Activated CD8-positive, alpha-beta memory T cell treated with anti-CD3 and anti-CD28 coated beads for 4 hours (primary cell): ENCODE measurements at places on chromosomes 16 and 17.
A peak's percentile ranks its signal among the peaks of the same experiment; 100 is the strongest.

GRCh38 chr16:5916711-5917191, 819.2 kb upstream of the EEF2KMT start:
- no peak for DNase-seq

GRCh38 chr16:3135126-3135715, 392 bp downstream of the ZNF213 start:
- no peak for DNase-seq

- DNase-seq, result peak; percentile 24
Measured at GRCh38 chr16:82011199-82011641, at the start of gene SDR42E1. Gene SDR42E1, minus strand, starts transcription at chr16:82011470. Its CDS starts 10,612 bp downstream, at chr16:82000858.

DNA sequence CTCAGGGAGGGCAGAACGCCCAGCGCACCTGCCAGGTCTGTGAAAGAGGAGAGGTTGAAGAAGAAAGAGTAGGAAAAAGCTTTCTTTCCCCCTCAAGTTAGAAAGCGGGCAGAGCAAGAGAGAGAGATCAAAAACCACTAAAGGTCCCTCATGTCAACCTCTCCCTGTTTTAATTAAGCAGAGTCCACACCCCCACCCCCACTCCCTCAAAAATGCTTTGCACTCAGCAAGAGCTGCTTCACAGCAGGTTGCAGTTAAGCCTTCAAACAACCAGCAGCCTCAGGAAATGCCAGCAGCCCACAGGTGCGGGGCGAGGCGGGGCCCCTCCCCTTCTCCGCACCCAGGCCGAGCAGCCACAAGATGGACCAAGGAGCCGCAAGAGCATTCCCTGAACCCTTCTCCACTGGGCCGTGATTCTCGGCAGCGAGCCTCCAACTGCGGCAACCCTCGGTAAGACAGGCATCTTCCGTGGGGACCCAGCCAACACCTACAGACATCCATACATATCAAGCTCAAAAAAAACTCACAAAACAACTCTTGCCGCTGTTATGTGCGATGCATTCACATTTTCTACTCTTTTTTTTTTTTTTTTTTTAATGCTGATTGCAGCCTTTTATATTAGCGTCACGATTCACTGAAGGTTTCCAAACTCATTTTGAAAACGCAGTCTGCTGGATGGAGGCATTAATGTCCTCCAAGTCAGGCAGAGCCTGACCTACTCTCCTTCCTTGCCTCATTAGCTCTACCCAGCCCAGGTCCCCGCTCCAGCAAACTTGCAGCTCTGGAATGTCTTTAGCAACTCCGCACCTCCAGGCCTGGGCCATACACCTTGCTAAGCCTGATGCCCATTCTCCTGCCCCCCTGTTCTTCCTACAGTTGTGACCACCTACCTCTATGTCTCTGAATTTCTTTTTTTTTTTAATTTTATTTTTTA, 66.1 kb downstream of the AXIN2 start:
- no peak for DNase-seq

DNA sequence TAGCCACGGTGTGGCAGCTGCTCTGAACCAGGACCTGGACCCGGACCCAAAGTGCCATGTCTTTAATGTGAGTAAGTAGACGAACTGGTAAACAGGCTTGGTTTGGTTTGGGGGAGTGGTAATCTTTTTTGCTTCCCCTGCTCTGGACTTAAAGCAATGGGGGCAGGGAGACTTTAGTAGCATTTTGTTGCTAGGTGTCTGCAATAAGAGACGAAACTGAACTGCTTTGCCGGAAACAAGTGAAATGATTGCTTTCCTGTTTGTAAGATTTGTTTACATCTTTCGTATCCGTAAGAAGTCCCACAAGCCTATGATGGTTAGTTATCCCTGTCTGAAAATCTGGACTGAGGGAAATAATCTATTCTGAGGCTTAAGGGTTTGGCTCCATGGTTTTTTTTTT, 21.5 kb downstream of the PRCD start:
- no peak for DNase-seq

DNA sequence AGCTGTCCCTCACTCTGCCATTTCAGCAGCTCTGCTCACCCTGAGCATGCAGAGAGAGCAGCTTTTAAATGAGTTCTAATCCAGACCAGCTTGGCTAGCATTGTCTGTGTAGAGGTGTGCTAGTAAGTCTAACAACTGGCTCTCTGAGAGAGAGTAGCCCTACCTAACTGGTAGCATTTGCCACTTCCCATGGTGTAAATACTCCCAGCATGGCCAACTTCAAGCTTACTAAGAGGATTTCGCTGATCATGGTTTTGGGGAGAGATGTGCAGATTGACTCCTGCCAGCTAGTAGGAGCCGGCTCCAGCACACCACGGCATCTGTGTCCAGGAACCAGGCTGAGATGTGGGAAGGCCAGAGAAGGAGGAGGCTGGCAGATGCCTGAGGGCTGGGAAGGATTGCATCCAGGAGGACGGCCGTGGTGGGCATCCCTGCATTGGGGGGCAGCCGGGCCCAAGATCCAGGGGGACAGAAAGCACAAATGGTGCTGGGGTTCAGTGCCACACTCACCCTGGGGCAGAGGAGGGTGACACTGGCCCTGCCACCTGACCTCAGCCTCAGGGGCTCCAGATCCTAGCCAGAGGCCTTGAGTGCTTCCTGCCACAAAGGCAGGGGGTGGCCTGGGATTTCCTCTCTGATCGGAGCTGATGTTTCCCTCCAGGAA, 394.9 kb upstream of the TNRC6C start:
- no peak for DNase-seq

- no peak for DNase-seq
Measured at GRCh38 chr17:50558941-50559614, 1.4 kb upstream of the CACNA1G start.

DNA sequence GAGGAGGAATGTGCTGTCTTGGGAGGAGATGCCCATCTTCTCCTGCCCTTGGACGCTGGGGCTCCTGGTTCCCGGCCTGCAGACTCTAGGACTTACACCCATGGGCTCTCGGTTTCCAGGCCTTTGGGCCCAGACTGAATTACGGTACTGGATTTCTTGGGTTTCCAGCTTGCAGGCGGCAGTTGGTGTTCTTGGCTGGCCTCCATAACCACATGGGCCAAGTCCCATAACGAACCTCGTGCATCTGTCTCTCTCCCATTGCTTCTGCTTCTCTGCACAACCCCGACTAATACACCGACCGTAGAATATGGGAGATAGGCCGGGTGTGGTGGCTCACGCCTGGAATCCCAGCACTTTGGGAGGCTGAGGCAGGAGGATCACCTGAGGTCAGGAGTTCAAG, 162.6 kb downstream of the SDK2 start:
- no peak for DNase-seq

DNA sequence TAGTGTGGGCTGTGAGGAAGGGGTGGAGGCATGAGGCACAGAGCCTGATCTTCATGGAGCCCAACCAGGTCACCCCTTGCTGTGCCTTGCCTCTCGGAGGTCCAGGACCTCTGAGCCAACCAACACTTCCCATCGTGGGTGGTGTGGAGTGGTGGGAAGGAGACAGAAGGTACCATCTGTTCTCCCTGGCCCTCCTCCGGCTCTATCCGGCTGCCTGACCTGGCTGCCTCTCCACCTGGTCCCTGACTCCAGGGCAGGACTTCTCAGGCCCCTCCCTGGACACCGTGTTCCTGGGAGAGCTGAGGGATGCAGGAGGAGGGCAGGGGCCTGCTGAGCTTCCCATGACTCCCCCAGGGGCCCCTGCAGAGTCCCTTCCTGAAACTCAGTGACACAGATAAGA, 3.9 kb downstream of the PDK2 start:
- no peak for DNase-seq

DNA sequence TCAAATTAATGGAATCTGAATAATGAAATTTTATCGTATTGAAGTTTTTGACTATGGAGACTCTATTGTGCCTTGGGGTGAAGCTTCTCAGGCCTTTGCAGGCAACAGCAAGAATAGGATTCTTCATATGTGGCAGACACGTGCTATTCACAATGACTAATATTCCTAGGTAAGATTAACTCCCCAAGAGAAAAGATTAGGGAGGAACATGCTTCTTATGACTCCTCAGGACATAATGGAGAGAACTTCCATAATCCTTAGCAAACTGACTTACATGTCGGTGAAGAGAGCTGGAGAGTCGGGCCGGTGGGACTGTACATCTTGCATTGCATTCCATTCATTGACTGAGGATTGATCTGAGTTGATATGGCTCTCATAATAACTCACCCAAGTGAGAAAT, 48.9 kb upstream of the CORO6 start:
- no peak for DNase-seq

GRCh38 chr16:69036399-69037091, 68.9 kb upstream of the HAS3 start:
- DNase-seq, result no peak

DNA sequence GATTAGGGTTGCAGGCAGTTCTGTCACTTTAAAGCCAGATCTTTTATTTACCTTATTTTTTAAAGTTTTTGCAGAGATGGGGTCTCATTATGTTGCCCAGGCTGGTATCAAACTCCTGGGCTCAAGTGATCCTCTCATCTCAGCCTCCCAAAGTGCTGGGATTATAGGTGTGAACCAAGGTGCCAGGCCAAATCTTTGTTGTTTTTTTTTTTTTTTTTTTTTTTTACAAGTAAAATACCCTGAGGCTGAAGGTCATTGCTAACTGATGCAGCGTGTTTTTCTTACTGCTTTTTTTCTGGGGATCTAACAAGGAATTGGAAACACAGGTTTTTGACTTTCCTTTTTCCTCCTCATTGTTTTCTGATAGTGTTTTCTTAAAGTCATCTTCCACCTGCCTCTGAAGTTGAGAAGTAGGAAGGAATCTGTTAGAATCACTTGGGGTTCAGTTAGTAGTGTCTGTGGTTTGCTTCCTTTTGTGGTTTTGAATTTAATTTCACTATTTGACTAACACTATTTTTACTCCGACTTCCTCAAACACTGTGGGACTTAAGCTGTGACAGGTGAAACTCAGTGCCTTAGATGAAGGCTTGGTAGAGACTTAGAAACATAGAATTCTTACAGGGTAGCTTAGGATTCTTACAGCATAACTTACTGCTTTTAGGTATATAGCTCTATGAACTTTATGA, 22.2 kb downstream of the CLTC start:
- no peak for DNase-seq

DNA sequence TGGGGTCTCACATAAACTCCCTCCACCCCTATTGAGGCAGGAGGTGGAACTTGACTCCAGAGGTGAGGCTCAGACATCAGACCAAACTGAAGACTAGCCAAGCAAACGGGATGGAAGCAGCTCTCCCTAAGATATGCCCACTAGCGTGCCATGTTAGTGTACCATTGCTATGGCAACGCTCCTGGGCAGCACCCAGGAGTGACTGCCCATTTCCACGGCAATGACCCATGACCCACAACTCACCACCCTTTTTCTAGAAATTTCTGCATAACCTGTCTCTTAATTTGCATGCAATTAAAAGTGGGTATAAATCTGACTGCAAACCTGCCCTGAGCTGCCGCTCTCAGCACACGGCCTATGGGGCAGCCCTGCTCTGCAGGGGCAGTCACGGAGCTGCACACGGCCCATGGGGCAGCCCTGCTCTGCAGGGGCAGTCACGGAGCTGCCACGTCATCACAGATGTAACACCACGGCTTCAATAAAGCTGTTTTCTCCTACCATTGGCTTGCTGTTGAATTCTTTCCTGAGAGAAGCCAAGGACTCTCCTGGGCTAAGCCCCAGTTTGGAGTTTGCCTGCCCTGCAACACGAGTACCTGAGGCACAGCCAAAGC, 164.3 kb downstream of the RBFOX3 start:
- DNase-seq, result no peak

GRCh38 chr17:17351901-17352781, 49.0 kb downstream of the NT5M start:
- no peak for DNase-seq

GRCh38 chr17:47099987-47100711, 88.9 kb downstream of the CDC27 start:
- DNase-seq, result peak; percentile 86

DNA sequence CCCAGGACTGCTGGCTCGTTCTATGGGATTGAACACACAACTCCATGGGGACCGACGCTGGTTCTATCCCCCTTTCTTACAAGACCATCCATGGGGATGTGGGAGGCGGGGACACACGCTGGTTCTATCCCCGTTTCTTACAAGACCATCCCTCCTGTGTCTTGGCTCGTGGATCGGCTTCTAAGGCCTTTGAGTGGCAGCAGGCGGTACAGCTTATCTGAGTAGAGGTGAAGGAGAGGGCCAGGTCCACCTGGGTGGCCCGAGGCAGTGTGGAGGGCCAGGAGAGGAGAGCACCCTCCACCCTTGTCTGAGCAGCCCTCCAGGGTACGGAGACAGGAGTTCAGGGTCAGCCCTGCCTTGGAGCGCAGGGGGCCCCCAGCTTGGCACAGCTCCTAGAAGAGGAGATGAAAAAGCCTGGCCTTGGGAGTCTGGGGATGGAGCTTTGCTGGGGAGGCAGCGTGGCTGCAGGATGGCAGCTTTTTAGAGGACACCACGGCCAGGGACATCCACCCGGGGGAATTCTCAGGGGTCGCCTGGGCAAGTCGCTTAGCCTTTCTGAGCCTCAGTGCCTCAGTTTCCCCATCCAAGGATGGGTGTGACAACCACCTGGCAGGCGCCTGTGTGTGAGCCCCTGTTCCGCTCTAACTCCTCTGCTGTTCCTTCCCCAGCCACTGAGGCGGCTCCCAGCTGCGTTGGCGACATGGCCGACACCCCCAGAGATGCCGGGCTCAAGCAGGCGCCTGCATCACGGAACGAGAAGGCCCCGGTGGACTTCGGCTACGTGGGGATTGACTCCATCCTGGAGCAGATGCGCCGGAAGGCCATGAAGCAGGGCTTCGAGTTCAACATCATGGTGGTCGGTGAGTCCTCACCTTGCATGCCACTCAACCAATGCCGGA, 341.0 kb downstream of the SEC14L1 start:
- no peak for DNase-seq

DNA sequence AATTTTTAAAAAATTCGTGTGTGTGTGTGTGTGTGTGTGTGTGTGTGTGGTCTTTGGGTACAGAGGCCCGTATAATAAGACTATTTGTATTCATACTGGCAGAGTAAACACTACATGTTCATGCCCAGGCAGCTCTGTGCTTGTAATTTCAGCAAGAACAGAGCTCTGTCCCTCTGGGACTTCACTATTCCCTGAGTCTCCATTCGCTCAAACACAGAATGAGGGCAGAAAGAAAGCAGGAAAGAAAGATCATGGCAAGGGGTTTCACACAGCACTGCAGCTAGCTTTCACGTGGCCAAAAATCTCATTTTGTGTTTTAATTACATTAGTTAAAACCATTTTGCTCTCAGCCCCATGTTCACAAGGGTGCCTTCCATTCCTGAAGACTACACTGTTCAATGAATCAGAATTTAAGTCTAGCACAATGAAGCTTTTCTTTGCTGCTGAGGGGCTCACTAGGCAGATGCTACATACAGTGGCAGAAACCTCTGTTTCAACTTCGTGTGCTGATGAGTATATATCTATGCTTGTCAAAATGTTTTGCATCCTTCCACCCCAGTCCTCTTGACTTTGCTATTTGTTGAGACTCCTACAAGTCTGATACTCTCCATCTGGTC, 198.4 kb upstream of the C17orf78 start:
- DNase-seq, result no peak
